Stimulated activated naive CD4-positive, alpha-beta T cell (primary cell): ENCODE measurements at places on chromosomes 13 and 19.
A peak's percentile ranks its signal among the peaks of the same experiment; 100 is the strongest.

- DNase-seq: no peak
Observed at GRCh38 chr13:28458051-28458450, 36.9 kb downstream of the FLT1 start.

DNA sequence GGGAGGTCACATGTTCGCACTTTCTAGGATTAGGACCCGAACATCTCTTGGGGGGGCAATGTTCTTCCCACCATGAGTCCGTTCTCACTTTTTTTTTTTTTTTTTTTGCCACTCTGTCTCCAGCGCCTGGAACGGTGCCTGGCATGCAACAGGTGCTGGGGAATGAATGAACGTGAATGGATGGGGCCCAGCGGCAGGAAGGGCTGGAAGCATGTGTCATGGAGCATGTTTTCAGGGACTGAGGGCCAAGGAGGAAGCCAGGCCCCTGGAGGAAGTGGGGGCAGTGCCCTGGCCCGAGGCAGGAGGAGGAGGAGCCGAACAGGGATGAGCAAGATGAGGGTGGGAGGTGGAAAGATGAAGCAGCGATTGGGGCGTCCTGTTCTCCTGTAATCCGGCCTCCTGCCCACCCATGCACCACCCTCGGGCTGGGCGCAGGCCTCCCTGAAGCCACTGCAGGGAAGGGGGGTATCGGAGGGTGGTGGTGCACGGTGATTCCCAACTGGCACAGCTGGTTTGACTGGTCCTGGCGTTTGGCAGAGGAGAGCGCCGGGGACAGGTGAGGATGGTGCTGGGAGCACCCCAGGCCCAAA, 8.8 kb upstream of the SULT2B1 start:
- DNase-seq: no peak

DNA sequence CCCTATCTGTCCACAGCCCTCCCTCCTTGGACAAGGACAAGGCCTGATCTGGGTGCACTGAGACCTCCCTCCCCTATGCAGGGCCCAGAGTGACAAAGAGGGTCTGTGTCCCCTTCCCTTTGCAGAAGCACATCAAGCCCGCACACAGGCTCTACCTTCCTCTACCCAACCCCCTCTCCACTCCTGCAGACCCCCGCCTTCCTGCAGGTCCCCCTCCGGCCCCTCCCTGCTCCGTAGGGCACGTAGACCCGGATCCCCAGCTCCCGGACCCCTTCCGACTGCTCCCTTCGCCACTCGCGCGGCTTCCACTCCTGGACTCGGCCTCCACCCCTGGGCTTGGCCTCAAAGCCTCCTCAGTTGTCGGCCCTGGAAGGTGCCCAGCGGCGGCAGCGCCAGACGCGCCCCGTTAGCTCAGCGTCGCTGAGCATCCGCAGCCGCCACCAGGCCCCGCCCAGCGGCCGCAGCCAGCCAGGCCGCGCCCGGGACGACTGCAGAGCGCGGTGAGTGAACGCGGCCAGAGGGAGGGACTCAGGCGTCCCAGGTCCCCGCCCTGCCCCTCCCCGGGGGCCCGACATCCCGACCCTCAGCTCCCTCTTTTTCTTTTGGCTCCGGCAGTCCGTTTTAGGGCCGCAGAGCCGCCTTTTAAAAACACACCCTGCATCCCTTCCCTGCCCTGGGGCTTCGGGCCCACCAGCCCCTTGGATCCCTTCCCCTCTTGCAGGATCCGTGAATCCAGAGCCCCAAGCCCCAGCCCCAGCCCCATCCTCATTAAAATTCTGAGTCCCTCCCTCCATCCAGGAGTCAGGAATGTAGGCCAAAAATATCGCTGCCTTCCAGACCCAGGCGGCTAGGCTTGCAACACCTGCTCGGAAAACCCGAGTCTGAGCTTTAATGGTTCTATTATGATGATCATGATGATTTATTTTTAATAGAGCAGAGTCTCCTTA, 1.5 kb upstream of the MYADM start:
- DNase-seq: peak; percentile 65

DNA sequence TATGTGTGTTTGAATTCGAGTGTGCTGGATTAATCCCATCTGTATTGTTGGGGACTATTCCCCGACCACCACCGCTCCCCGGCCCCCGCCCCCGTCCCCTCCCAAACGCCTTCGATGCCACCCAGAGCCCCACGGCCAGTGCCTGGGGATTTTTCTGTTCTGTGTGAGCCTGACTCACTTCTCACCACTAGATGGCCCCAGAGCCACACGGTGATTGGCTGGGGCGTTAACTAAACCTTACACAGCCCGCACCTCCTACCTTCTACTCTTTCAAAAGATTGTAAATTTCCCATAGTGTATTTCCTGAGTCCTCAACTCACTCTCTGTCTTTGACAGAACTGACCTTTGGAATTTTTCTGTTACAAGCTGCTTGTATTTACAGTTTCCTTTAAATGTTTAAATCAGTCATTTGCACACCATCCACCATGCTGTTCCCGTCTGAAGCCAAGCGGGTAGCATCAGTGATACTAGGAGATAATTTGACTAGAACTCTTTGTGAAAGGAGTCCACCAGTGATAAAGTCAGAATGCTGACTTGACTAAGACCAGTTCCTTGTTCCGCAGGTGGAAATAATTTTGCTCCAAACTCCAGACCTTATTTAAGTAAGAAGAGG, 61.4 kb downstream of the RFX2 start:
- peak; percentile 82 for DNase-seq

DNA sequence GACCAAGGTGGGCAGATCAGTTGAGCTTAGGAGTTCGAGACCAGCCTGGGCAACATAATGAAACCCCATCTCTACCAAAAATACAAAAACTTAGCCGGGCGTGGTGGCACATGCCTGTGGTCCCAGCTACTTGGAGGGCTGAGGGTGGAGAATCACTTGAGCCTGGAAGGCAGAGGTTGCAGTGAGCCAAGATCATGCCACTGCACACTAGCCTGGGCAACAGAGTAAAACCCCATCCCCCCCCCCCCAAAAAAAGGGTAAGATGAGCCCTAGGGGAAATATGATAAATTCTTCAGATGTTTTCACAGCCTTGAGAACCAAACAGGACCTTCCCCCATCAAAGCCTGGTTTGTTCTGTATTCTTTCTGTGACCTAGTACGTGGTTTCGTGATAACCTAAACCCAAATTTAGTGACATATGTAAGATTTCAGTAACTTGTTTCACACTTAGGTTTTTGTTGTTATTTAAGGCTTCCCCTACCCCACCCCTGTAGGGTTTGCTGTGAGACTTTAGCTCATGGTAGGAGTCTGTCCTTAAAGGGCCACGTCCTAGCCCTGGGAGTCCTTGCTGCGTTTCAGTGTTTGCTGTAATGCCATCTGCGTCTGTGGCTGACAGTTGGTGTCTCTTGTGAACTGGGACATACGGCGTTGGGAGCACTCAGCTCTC, 49.6 kb downstream of the MYO9B start:
- DNase-seq: peak; percentile 94

GRCh38 chr13:47886314-47886713, 114.8 kb downstream of the SUCLA2 start:
- no peak for DNase-seq

DNA sequence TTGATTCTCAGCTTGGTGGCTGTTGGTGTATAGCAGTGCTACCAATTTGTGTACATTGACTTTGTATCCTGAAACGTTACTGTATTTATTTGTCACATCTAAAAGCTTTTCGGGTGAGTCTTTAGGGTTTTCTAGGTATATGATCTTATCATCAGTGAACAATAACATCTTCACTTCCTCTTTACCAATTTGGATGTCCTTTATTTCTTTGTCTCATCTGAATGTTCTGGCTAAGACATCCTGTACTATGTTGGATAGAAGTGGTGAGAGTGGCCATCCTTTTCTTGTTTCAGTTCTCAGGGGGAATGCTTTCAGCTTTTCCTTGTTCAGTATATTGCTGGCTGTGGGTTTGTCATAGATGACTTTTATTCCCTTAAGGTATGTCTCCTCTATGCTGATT, 6.0 kb upstream of the ZNF738 start:
- DNase-seq: no peak

GRCh38 chr13:50167224-50167947, 152.1 kb downstream of the KCNRG start:
- no peak for DNase-seq

GRCh38 chr13:45207319-45207718, 6.5 kb upstream of the KCTD4 start:
- no peak for DNase-seq

DNA sequence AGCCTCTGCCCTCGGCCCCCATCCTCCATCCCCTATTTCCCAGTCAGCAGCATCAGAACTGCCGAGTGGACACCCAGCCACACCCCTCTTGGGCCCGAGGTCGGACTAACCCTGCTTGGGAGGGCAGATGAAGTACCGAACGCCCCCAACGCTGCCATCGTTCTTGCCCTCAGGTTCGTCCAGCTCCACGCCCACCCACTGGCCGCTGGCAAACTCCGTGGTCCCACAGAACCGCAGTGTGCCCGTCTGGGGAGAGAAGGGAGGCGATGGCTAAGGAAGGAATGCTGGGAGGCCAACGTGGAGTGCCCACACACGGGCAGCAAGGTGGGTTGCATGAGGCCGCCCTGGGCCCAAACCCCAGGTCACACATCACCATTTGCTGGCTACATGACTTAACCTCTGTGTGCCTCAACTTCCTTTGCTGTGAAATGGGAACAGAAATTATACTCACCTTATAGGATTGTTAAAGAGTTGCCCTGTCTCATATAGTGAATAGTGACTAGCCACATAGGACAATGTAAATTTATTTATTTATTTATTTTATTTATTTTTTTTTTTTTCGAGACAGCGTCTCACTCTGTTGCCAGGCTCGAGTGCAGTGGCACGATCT, 5.2 kb upstream of the ALKBH6 start:
- DNase-seq: no peak

DNA sequence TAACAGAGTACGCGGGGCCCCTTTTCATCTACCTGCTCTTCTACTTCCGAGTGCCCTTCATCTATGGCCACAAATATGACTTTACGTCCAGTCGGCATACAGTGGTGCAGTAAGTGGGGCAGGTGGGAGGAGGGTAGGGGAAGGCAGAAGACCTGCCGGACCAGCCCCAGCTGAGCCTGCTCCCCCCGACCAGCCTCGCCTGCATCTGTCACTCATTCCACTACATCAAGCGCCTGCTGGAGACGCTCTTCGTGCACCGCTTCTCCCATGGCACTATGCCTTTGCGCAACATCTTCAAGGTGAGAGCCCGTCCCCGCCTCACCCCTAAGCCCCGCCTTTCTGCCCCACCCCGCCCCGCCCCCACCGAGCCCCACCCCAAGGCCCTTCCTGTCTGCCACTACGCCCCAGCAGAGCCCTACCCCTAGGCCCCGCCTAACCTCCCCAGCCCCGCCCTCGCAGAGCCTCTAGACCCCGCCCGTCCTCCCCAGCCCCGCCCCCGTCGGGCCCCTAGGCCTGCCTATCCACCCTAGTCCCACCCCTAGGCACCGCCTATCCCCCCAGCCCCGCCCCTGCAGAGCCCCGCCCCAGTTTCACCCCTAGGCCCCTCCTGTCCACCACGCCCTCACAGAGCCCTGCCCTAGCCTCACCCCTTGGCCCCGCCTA, 7.7 kb downstream of the NDUFB7 start:
- peak; percentile 55 for DNase-seq

DNA sequence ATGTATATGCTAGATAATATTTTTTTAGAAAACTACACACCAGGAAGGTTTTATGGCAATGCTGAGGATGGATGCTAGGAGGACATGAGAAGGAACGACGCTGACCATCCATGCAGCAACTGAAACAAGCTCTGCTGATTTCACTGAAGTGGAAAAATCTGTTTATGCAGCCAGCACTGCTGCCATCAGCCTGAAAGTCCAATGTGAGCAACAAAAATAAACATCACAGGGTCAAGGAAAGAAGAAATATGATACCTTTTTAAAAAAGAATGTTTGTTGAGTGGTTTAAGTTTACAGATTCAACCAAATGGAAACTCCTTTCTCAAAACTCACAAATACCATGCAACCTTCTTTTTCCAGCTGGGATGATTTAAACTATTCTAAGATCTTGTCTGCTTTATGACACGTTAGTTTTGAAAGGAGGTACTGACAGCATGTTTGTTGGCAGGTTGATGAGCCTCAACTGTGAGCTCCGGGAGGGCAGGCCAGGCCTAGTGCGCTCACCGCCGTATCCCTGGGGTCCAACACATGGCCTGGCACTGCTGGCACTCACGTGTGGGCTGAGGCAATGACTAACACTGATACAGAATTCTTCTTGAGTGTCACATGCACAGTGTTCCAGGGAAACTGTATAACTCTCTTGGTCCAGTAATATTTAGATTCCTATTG, 46.8 kb downstream of the LATS2 start:
- DNase-seq: no peak

GRCh38 chr13:25905611-25906010, 146.2 kb downstream of the SHISA2 start:
- no peak for DNase-seq

GRCh38 chr13:21882766-21883165, 211.9 kb downstream of the FGF9 start:
- DNase-seq: no peak

GRCh38 chr19:11028146-11028545, 61.1 kb upstream of the LDLR start:
- no peak for DNase-seq

DNA sequence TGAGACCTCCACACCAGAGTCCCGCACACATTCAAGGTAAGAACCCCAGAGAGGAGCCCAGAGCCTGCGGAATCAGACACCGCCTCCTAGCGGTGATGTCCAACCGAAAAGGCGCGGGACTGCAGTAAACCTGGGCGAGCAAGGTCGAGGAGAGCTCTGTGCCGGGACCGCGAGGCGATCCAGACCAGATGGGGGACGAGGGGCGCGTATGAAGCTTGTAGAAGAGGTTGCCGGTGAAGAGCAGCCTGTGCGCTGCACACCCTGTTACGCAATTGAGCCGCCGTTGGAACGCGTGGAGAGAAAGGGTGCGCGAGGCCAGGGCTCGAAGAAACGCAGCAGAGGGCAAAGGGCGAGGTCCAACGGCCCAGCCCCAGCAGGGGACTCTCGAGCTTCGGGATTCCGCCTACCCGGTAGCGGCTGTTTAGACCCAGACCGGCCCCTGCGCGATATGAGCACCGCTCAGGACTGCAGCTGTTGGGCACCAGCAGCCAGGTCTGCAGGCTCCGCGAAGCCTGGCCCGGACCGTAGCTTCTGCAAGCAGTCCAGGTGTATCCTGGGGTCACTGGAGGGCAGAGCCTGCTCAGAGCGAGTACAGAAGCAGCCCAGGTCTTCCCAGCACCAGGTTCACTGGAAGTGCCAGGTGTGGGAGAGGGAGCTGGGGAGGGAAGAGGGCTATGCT, 65.9 kb upstream of the ZNF599 start:
- DNase-seq: peak; percentile 29

DNA sequence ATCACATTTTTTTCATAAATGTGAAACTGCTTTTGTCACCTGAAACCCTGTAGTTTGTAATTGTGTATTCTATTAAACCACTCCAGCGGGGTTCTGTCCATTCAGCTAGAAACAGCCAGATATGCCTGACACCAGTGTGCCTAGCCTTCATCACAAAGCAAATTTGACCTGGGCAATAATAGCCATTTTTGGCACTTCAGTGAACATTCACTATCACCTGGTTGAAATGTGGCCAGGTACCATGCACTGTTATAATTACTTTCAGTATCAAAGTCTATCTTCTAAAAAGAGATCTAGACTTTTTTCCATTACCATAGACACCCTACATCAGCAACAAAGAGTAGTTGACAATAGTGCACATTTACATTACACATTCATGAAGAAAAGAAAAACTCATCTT, 64.5 kb downstream of the ZNF257 start:
- no peak for DNase-seq

- no peak for DNase-seq
Observed at GRCh38 chr13:109575821-109576220, 210.6 kb downstream of the IRS2 start.
